ENCODE measurements at places on chromosomes 7 and 10. TPM values are rescaled to one million over a fixed set of nuclear protein-coding genes. Genes with fewer than 3 reads are reported as not detected.

The GPR37 gene
- 0.85 TPM for total RNA-seq

The ATP6V0A4 gene
- total RNA-seq, result 3.2 TPM

The CXCL12 gene
- total RNA-seq, result 0.50 TPM

The LRRC61 gene
- 18.0 TPM for total RNA-seq

The GPER1 gene
- 0.33 TPM for total RNA-seq

The TECPR1 gene
- total RNA-seq, result 13.2 TPM

The CYP2C8 gene
- total RNA-seq, result not detected

The CCDC172 gene
- total RNA-seq, result not detected

The IFIT1B gene
- not detected for total RNA-seq

The ACTR3C gene
- 8.3 TPM for total RNA-seq

The NUPR2 gene
- total RNA-seq, result 1.0 TPM

The CHAT gene
- total RNA-seq, result not detected

The ELMO1 gene
- total RNA-seq, result 4.7 TPM
